ENCODE measurements at places on chromosomes 2 and 18.

- DNase-seq, result no peak
Observed at GRCh38 chr18:37729716-37730115, 164.1 kb upstream of the CELF4 start.

- no peak for DNase-seq
Observed at GRCh38 chr2:225037415-225038230, 4.6 kb downstream of the DOCK10 start.

DNA sequence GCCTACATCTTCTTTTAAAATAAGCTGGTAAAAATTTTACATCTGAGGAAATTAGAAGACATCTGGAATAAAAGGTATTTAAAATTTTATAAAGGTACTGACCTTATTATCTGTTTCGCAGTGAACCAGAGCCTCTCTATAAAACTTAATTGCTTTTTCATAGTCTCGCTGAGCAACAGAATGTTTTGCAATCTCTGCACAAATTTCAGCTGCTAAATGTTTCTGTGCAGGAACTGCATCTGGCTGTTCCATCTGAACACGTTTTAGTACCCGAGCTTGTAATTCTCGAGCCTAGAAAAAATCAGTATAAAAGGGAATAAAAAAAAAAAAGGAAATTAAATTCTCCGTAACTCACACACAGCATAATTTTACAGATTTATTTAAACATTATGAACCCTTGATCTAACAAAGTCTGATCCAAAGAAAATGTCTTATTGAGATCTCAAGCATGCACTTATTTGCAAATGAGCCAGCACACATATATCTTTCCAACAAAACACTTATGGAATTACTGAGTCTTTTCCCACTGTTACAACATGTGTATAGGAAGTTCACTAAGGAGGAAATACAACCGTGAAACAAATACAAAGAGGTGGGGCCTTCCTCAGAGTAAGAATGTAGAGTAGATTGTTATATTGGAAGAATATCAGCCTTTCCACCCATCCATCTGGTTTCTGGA is 51.8 kb downstream of the TTC21B start:
- no peak for DNase-seq

DNA sequence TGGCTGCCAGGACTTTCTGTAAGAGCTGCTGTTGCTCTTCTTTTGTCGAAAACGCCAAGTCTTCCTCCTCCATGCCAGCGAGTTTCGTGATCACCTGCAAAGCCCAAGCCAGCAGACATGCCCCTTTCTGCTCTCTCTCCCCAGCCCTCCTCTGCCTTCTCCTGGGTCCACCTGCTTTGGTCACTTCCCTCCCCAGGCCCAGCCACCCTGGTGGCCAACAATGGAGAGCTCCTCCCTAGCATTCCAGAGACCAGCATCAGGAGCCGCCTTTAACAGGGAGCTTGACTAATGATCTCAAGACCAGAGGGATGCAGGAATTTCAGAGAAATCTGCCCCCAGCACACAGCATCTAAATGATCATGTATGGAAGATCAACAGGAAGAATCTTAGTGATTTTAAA is 34.6 kb downstream of the ERCC3 start:
- DNase-seq, result no peak

- DNase-seq, result no peak
Observed at GRCh38 chr18:5122272-5122671, 74.8 kb downstream of the AKAIN1 start.

DNA sequence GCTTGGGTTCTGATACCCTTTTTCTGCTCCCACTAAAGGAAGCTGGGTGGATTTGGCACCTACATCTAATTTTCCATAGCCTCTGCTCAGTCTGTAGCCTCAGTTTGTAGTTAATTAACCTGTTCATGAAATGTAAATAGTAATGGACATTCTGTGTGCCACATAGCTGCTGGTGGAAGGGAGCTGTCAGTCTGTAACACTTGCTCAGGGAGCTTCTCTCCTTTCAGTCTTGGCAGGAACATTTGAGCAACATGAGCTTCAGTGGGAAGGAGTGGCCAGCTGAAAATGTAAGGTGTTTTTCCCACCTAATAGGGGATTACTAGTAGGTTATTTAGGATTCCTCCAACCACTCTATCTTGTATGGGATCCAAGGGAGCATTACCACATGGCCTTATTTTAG is 203.4 kb downstream of the ASXL3 start:
- no peak for DNase-seq

DNA sequence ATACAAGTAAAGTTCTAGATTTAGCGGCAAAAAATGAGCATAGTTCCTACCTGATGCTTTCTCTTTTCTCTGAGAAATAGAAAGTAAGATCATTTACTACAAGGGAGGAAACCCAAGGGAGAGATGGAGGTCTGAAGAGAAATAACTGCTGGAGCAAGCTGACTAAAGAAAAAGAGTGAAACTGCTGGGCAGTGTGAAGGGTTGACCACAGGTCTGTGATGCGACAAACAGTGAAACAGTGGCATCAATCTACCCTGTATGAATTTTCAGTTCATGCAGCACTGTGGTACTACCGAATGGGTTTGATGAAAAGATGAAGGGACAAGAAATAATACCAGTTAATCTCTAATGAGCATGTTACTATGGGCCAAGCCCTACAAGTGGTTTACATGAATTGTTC is 52.2 kb downstream of the CUL3 start:
- DNase-seq, result no peak

All from glutamatergic neuron (in vitro differentiated cells).